ENCODE measurements at places on chromosomes 6 and 20.

GRCh38 chr20:57390604-57391438, at the start of gene RBM38:
RBM38 (plus strand) TSS chr20:57391396; CDS start chr20:57391582, 186 bp downstream.
- DNase-seq, result peak; percentile 34

- DNase-seq, result peak; percentile 44
These were observed 91.4 kb upstream of the RNF217 start for GRCh38 chr6:124870611-124871459.

DNA sequence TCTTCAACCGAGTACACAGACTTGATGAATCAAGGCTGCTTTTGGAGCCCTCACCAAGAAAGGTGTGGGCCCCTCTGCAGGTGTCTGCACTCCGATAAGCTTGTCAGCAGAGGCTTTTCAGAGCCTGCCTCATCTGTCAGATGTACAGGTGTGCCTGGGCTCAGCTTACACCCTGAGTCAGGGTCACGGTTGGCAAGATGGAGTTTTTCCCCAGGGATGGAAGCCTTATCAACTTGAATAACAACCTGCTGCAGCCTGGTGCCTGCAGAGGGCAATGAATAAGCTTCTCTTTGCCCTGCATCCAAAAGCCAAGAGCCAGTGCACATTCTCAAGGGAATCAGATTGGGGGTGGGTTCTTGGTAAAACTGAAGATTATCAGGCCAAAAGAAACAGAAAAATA, 427.1 kb downstream of the CD83 start:
- DNase-seq, result no peak

DNA sequence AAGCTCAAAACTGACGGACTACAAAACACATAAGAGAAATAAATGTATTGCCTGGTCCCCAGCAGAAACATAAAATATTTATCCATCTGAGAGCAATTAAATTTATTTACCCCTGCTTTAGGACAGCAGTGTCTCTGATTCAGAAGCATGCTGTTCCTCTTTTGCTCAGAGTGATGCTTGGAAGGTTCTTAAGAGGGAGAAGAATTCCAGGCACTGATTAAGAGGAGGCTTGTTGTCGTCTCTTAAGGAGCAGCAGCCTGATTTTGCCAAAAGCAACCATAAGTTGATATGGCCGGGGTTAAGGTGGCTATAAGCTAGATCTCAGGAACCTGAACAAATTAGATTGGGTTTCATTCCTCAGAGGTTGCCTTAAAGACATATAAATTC, 25.8 kb downstream of the CAP2 start:
- DNase-seq, result no peak

DNA sequence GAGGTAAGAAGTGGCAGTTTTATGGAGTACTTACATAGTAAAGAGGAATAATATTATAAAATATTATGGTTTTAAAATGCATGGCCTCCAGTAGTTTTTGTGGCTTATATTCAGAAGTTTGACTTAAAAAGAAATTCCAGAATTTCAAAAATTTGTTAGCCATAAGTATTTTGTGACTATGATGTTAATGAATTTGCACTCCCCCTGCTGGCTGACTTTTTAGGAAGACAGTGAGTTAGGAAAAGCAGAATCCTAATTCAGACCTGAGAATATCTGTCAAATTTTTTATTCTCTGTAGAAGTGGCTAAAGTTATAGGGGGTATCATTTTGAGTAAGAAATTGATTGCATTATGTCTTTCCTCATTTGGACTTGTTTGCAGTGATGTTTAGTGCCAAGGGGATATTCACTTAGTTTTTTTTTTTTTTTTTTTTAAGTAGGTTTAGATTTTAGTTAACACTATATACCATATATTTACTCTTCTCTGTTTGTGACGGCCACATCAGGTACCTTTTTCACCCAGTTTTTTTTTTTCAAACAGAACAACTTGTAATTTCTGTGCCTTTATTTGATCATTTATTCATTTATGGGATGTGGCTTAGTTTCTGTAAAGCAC, 40.8 kb downstream of the ZFAND3 start:
- DNase-seq, result peak; percentile 48

- DNase-seq, result no peak
These were observed 38.7 kb downstream of the SCP2D1 start for GRCh38 chr20:18852318-18852717.

- no peak for DNase-seq
These were observed 38.2 kb downstream of the FAM184A start for GRCh38 chr6:119040229-119040628.

DNA sequence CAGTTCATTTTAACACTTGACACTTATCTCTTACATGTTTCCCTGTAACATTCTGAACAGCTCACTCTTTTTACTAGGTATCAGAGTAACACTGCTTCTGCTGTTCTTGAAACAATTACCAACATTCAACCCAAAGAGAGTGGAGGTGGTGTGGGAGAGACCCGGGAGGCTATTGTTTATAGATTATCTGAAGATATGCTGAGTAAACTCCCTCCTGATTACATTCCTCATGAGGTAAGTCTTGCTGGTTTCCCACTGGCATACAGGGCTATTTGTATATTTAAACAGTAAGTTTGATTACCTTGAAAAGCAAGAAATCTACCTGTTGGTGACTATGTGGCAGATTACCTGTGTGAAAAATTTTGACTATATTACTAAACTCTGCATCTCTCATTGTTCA, 39.8 kb upstream of the GLP1R start:
- DNase-seq, result no peak

DNA sequence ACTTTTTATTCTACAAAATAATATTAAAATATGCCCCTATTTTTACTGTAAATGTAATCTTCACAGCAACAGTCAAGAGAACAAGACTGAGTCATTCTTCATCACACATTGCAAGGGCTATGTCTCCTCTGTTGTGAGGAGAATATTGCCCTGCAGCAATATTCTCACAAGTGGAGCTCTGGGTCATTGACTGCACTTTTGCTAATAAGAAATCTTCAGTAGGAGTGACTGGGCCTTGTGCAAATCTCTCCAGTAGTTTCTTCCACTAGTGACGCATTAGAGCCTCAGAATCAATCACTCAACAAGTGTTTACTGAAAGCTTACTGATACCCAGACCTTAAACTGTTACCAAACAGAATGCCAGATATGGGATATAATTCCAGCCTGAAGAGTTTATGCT, 49.1 kb downstream of the LAMA2 start:
- DNase-seq, result peak; percentile 83

DNA sequence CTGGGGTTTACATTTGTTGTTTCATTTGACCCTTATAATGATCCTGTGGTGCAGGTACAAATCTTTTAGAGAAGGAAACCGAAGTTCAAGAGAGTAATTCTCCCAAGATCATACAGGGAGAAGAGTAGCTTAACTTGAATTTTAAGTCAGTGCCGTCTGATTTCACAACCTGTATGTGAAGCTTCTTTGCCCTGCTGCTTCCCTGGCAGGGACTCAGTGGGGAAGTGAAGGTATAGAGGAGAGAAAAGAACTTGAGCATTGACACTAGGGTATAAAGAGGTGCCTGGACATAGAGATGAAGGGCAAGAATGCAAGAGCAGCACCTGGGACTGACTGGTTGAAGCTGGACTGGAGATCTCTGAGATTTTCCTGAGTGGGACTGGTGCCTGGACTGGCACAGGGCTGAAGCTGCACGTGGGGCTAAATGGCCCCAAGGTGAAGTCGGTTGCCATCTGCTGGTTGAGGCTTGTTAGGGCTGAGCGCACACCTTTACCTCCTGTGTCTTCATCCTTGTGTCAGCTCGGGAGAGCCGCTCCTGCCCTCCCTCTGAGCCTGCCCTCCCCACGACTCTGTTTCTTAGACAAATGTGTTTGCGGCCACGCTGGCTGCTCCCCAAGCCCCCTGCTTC, 41.8 kb downstream of the FARS2 start:
- peak; percentile 40 for DNase-seq

DNA sequence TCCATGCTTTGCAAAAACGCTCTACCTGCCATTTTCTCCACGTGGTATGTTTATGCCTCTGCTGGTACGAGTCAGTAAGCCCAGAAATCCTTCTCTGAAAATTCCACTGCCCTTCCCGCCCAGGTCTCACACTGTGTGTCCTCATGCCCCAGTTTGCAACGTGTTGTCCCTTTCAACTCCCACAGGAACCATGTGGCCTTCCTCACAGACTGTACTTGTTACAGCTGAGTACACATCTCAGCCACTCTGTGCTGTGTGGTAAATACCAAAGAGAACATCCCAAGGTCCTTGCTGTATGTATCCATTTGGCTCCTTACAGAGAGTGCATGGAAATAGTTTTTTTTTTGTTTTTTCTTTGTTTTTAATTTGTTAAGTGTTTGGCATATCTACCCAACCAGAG, 56.9 kb downstream of the RTN4IP1 start:
- DNase-seq, result no peak

DNA sequence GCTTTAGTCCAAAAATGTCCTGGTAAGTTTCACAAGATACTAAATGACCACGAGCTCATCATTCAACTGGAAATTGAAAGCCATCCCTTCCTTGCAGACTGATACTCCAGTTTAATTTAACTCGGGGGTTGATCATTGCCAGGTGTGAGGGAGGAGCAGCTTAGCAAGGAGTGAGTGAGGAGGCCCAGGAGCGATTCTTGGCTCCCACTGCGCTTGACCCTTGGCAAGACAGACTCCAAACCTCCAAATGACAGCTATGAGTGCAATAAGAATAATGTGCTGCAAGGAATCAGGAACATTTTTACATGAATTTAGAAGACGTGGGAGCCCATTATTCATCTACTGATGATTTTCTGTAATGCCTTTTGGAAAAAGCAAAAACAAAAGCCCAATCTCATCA, 64.9 kb downstream of the LAMA4 start:
- peak; percentile 42 for DNase-seq

DNA sequence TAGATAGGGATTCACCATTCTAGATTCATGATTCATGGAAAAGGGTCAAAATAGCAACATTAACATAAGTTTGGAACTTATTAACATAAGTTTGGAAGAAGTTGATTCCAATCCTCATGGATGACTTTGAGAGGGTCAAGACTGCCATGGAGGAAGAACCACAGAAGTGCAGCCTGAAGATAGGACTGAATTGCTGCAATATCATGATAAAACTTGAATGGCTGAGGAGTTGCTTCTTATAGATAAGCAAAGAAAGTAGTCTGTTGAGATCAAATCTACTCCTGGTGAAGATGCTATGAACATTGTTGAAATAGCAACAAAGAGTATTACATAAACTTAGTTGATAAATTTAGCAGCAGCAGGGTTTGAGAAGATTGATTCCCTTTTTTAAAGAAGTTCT, 62.2 kb downstream of the GMDS start:
- DNase-seq, result no peak

DNA sequence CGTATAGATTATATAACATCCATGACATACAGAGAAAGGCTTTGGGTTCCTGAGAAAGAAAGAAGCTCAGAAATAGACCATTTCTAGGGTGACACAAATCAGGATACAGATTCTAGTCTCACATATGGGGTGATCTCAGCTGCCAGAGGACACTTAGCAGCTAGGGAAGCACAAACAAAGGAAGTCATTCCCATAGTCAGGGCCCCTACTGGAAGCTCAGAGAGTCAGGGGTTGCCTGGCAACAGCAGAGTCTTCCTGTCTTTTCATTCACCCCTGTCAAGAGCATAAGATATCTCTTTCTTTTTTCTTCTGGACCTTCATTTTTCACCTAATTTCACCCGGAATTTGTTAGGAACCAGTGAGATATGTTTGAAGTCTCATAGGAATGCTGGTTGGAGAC, 81.9 kb upstream of the IYD start:
- DNase-seq, result no peak

DNA sequence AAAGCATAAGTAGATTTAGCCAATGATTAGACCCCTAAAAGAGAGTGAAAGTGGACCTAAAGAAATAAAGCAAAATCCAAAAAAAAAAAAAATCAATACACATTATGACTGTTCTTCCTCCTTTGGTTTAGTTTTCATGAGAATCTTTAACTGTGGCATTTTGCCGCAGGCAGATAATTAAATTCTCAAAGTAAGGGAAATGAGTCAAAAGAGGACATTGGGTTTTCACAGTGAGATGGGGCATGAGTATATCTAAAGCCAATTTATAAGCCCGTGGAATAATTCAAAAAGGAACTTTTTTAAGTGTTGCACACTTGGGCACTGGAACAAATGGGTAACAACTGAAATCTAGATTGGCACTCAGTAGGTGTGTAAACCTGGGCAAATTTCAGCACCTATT, 230.3 kb downstream of the PKHD1 start:
- no peak for DNase-seq

- DNase-seq, result no peak
These were observed 41.2 kb downstream of the LRFN2 start for GRCh38 chr6:40545954-40546353.

GRCh38 chr6:5427586-5427985, 166.3 kb downstream of the FARS2 start:
- DNase-seq, result no peak

DNA sequence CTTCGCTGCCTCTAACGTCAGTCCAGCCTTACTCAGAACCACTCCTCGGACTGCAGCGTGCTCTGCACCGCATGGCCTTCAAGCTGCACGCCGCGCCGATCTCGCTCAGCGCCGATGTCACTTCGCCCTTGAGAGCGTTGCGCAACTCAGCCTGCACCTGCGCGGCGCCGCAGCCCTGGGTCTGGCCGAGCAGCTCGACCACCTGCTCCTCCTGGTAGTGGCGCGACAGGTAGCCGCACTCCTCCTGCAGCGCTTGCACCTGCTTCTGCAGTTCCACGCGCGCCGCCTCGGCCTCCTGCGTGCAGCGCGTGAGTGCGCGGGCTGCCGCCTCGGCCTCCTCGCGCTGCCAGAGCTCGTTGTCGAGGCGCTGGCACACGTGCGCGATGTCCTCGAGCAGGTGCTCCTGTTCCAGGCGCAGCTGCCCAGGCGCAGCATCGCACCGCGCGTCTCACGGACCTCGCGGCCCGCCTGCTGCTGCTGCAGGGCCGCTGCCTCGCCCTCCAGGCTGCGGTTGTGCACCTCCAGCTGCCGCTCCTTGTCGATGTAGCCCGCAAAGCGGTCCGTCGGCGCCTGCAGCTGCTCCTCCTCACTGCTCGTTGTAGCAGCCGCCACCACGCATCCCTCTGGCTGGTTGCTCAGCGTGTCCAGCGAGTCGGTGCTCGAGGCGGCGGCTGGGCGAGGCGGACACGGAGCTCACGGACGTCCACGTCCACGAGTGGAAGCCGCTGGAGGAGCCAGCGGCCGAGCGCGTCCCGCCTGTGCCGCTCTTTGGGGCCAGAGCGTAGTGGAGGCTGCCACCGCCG, 380.6 kb upstream of the CHD6 start:
- no peak for DNase-seq

DNA sequence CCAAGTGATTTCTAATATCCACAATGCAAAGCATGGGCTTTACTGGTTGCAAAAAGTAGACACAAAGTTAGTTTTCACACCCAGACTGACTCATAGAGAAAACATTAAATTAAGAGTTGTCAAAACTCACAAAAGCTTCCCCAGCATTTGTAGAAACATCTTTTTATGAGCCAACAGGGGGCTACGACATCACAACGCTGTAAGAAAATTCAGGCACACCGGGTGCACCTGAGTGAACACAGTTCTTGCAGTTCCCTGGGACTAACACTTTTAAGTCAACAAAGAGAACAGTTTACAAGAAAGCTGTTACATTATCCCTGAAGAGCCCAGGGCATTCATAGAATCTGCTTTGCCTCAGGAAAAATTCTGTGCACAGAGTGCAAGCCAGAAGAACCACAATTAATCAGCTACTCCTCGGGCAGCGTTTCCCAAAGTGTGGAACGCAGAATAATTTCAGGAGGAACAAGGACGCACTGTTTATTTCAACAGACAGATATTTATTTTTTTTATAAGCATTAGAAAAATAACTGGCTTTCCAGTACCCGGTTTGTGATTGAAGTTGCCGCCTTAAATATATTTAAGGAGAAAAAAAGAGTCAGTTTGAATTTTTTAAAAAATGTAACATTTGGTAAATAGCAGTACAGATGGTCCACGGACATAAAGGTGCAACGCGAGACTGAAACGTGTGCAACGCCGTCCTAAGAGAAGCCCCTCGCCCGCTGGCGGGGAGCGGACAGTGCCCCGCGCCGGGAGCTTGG, 1.2 kb downstream of the NCOA5 start:
- peak; percentile 42 for DNase-seq
